ENCODE measurements at places on chromosomes 5 and 9.

DNA sequence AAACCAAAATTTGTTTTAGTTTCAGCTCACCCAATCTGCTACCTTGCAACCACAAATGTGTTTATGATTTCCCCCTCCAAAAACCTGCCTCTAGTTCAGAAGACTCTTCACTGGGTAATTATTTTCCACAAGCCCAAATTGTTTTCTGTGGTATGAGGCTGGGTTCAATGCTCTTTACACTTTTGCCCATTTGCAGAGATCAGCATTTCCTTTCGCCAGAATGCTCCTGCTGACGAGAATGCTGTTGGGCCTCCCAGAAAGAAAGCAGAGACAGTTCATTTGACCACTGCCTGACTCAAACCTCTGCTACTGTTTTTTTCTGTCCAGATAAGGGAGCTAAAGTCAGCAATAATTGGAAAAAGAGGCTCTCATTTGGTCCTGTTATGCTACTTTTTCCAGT is 427.3 kb downstream of the PDE4D start:
- no peak for DNase-seq

DNA sequence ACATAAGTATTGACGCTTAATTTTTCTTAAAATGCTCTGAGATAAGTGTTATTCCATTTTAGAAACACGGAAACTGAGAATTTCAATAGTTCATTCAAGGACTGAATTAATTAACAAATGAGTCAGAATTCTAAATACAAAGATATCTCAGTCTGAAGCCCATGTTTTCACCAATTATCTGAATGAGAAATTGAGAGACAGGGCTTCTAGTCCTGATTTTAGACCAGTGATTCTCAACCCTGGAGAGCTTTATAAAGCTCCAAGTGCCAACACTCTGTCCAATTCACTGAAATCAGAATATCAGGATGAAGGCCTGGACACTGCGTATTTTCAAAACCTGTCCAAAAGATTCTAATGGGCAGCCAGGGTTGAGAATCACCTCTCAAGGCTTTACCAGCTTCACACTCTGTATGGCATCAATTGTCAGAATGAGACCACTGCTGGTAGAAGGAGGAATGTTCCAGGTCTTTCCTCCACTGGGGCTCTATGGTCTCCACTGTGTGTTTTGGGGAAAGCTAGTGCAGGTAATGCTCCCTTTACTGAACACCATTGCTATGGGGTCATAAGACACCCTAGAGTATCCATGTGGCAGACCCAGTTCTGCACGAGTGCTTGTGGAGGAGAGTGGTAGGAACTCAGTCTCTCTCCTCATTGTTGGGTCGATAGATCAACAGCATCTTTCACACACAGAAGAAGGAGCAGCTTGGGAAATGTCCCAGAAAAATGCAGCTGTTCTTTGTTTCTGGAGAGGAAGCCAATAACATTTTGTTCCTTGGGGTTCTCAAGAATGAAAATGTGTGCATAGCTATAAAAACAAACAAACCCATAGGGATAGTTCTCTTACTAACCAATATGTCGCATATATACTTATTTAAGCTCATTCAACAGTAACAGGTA is 99.7 kb upstream of the OSMR start:
- no peak for DNase-seq

DNA sequence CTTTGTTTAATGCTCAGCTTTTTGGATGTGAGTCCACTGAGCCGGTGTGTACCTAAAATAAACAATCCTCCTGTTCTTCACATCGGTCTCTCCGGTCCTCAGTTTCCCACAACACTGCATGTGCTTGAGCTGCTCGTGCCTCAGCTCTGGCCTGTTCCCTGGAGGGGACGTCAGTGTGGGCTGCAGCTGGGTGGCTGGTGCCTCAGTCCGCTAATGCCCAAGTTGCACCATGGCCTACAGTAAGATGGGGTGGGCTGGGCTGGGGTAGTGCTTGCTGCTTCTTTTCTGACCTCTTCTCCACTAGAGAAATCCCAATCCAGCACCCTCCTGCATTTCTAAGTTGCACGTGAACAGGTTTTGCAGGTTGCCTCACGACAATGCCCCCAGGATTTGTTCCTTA is 595 bp upstream of the BTNL9 start:
- DNase-seq = no peak

DNA sequence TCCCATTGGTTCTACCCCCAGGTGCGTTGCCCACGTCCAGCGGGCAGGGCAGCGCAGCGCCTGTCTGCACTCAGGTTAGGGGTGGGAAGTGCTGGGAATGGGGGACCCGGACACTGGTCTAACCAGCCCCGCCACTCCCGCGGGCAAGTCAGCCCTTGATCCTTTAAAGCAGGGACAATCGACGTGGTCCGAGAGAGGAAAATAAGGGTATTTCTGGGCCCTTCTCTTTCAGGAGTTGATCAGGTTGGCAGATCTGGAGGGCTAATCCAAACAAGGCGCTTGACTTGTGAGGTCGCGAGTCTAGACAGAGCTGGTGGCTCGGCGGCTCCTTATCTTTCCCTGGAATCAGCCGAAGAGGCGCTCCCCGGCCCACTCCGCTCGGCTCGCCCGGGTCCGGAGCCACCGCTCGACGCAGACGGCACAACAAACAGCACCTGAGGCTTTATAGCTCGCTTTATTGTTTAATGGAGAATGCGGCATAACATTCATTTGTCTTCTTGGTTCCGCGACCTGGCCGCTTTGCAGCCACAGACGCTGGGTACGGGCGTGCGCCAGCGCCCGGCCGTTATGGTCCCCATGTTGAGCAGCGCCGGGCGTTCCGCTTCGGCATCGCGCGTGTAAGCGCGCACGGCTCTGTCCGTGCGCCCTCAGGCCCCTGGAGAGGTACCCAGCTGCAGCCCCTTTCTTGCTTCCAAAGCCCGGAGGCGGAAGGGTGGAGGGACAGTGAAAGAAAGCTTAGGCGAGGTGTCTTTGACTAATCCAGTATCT is 15.8 kb downstream of the ISL1 start:
- no peak for DNase-seq

- DNase-seq = no peak
Observed at GRCh38 chr5:83469075-83469474, 2.5 kb upstream of the VCAN start.

DNA sequence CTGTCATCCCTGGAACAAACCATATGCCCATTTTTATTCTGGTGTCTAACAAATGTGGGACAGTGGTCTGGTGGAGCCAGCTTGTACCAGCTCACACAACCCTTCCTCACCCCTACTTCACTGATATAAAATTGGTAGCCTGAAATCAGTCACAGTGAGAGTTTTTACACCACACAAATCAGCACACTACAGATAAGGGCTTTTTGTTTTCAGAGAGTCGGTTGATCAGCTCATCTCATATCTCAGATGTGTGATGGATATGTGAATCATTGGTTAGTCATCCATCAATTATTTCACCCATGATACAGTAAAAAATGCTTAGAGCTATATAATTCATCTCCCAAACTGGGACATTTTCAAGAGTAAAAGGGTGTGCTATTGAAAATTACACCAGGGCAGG is 529.2 kb downstream of the EBF1 start:
- no peak for DNase-seq

GRCh38 chr5:155471027-155471426 is 457.5 kb downstream of the KIF4B start:
- DNase-seq = no peak

GRCh38 chr9:93133681-93134014 is 403 bp downstream of the NINJ1 start:
- peak; percentile 82 for DNase-seq

DNA sequence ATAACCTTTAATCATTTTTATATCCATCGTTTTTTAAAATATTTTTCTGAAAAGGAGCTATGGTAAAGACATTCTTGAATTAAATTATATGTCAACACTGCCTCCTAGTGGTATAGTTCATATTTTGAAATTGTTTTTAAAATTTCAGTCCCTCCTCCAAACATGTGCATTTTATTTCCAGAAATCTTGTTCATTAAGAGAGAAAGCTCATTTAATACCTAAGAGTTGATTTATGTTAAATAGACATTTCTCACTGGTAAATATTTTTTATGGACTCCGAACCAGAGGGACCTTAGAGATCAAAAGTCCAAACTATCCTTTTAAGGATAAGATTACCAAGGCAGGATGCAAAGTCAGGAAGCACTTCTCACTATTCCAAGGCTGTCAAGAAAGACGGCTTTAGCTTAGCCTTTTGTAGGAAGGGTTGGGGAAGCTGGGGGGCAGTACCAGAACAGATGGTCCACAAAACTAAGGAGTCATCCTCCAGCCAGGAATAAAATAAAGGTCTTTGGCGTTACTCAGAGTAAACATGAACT is 21.6 kb downstream of the BHMT start:
- DNase-seq = peak; percentile 72

DNA sequence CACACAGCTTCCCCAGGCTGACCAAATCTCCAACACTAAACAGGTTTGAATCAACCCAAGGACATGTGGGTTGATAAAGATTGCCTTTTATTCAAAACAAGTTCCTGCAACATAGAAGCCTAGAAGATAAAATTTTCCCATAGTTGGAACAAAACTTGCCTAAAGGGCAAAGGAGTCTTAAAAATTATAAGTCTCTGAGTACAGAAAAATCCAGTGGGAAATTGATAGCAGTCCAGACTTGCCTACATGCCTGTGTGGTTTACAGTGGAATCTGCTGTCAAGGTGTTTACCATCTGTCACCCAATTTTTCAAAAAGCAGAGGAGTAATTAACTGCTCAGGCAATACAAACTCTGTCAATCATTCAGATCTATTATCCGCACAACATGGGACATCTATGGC is 168.2 kb downstream of the PPP2R2B start:
- DNase-seq = no peak
